ENCODE measurements at places on chromosomes 5 and 9. TPM values are rescaled to one million over a fixed set of nuclear protein-coding genes. Genes with fewer than 3 reads are reported as not detected.

The QRFP gene
- not detected for total RNA-seq

The TAS2R1 gene
- not detected for total RNA-seq

The BTNL8 gene
- not detected for total RNA-seq

The GCNT1 gene
- 2.8 TPM for total RNA-seq

The ESM1 gene
- total RNA-seq: 3.8 TPM

The ANKRD20A1 gene
- total RNA-seq: 0.08 TPM

The FLT4 gene
- 2.6 TPM for total RNA-seq

The PRRX2 gene
- not detected for total RNA-seq

The PCDHB10 gene
- total RNA-seq: 3.4 TPM

The LCN9 gene
- not detected for total RNA-seq

The CTSV gene
- 3.1 TPM for total RNA-seq

The PTGES2 gene
- 81.2 TPM for total RNA-seq

The OR1Q1 gene
- total RNA-seq: not detected

The CAST gene
- 174 TPM for total RNA-seq

The GRXCR2 gene
- not detected for total RNA-seq

The FOXD4L3 gene
- total RNA-seq: not detected

The PCDHGA5 gene
- total RNA-seq: 0.58 TPM

The SOX30 gene
- total RNA-seq: not detected

The TNFSF8 gene
- not detected for total RNA-seq

The HMCN2 gene
- 0.14 TPM for total RNA-seq

The FOXD4L5 gene
- 0.04 TPM for total RNA-seq

The TTLL11 gene
- 3.7 TPM for total RNA-seq

The CCL21 gene
- total RNA-seq: not detected

The FOXI1 gene
- total RNA-seq: not detected

The UGT3A2 gene
- 0.21 TPM for total RNA-seq

The MARVELD2 gene
- total RNA-seq: 28.6 TPM

The PPIP5K2 gene
- 30.6 TPM for total RNA-seq

The ENTR1 gene
- total RNA-seq: 65.7 TPM

The ACOT12 gene
- not detected for total RNA-seq

The ARID3C gene
- 0.48 TPM for total RNA-seq

The GSN gene
- 180 TPM for total RNA-seq

The FRMPD1 gene
- not detected for total RNA-seq

The ITGA2 gene
- total RNA-seq: 62.0 TPM

The KCNN2 gene
- total RNA-seq: 0.88 TPM

The HOMER1 gene
- 9.6 TPM for total RNA-seq

The SCGB3A2 gene
- not detected for total RNA-seq

The THBS4 gene
- total RNA-seq: 2.9 TPM

The KCNV2 gene
- not detected for total RNA-seq

The CRB2 gene
- total RNA-seq: 1.6 TPM

Data from kidney epithelial cell (primary cell).